Cortex of kidney (tissue), 1 donor: ENCODE measurements at places on chromosomes 12 and 14.

GRCh38 chr12:77842430-77842829, 11.7 kb downstream of the NAV3 start:
- DNase-seq: no peak

GRCh38 chr12:52606581-52607218, 5.4 kb upstream of the KRT72 start:
- no peak for DNase-seq

- no peak for DNase-seq
These were observed 37.3 kb upstream of the ADGRD1 start for GRCh38 chr12:130916241-130916911.

DNA sequence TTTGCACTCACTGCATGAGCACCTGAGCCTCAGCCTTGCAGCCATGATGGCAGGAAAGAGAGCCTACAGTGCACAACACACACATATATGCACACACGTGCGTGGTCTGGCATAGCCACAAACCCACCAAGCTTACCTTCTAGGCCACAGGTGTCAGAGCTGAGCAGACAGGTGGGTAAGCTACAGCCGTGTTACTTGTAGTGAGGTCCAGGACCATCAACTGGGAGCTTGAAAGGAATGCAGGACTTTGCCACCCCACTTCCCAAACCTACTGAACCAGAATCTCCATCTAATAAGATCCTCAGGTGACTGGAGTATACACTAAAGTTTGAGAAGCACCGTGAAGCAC, 2.7 kb downstream of the ASIC1 start:
- DNase-seq: no peak

DNA sequence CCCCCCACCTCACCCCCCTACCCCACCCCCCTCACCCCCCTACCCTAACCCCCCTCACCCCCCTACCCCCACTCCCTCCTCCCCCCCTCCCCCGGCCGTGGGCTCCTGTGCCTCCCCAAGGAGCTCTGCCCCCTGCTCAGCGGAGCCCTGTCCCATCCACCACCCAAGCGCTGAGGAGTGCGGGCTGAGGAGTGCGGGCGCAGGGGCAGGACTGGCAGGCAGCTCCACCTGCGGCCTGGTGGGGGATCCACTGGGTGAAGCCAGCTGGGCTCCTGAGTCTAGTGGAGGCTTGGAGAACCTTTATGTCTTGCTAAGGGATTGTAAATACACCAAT, 2.3 kb upstream of the JPH4 start:
- no peak for DNase-seq

- DNase-seq: no peak
These were observed 3.0 kb upstream of the PIGH start for GRCh38 chr14:67602995-67603545.

DNA sequence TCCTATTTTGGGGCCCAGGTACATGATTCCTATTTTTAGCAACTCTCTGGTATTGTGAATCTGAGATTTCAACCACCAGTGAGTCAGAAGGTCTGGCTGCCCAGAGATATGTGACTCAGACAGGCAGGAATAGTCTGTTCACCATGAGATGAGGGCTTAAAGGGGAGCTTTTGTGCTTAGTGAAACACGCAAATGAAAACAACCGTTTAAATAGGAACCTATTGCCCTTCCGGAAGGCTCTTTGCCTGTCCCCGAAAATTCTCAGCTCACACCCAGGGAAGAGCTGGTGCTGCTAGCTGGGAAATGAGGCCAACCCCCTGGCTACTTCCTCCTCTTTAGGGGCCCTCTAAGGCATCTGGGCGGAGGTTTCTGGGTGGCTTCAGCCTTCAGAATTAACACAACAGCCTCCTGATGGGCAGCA, 283.6 kb downstream of the CACNA1C start:
- DNase-seq: no peak

DNA sequence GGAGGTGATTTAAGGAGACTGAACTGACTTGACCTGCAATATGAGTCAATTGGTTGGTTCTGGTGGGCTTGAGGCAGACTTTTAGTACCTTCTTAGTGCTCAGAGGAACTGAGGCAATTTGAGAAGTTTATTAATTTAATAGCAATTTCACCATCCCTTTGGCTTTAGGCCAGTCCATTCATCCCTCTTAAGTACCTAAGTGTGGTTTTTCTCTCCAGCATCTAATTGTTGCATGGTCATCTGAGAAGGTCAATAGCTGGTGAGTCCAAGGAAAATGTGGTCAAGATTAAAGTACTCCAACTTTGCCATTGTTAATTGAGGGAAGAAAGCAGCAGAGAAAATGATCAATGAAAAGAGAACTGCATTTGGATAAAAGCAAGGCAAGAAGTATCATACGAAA, 115.4 kb upstream of the DYRK2 start:
- no peak for DNase-seq

DNA sequence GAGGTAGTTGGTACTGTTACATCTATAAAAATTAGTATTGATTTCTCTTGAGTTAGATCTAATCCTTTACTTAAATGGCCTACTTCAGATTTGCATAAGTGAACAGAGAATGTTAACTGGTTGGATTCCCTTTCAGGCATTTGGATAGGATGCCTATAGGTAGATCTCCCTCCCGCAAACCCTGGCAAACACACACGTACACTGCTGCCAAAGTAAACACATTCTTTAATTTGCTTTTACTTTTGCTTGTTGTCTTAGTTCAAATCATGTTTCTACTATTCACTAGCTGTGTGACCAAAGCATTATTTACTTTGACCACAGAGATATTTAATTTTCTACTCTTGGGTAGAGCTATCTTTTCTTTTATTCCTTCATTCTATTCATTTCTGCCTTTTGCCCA, 936.1 kb upstream of the FBXO33 start:
- DNase-seq: no peak

GRCh38 chr12:114480337-114481199, 74.6 kb upstream of the TBX5 start:
- DNase-seq: no peak

DNA sequence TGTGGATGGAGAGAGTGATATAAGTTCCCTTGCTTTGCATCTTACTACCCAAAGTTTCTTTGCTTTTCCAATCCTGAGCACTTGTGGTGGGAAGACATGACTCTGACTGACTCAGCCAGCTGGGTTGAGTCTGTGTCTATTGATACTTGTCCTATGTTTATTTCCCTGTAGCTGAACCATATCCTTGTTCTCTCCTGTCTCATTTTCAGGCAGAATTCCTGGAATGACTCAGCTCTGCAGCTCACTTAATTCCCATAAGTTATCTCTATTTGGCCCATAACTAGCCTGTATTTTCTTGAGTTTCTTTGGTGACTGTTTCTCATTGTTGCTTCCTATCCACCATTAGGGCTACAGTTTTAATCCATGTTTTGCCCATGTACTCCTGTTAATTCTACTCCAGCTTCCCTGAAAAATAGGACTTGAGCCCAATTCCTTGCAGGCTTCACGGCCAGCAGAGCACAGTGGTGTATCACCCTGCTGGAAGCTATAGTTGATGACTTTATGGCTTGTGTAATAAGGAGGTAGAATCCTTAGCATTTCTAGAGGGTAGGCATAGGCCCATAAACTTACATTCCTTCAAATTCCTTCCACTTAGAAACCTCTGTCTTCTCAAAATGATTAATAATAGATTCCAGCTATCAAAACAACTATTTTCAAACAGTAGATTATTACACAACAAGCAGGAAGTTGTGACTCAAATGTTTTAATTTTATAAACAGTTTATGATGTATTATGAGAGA, 183.1 kb downstream of the TMTC3 start:
- DNase-seq: no peak

GRCh38 chr12:99810718-99811593, 163.4 kb downstream of the GARIN6 start:
- DNase-seq: no peak

DNA sequence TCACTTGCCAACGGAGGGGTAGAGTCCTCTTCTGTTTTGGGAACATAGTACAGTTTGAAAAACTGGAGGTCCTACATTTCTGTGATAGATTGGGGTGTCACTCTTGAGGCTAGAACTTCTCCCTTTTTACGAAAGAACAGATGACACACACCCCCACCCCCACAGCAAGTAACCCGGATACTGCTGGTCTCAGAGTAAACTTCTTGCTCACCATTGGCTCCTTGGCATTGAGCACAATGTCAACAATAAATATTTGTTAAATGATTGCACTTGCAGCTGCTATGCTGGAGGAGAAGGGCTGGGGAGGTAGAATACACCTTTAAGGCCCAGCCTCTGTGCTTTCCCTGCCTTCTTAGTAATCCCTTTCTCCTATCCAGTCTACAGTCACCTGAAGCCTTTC, 149.8 kb downstream of the TGFB3 start:
- no peak for DNase-seq

- no peak for DNase-seq
These were observed 131.8 kb downstream of the KITLG start for GRCh38 chr12:88448337-88448915.

DNA sequence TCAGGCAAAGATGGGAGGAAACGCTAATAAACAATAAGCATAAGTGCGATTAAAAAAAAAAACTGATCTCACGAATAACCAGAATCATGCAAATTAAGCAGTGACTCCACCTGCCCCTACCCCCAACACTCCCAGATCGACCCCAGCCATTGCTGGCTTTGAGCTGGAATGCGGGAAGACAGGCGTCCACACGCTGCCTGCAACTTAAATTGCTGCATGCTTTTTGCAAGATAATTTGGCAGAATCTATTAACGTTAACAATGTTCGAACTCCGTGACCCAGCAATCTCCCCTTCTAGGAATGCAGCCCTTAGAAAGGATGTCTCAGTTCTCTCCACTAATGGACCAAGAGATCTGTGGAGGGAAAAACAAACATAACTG, 935 bp upstream of the CKB start:
- no peak for DNase-seq

- no peak for DNase-seq
These were observed 104.3 kb downstream of the DUSP6 start for GRCh38 chr12:89247967-89248366.

- no peak for DNase-seq
These were observed 92.4 kb downstream of the FSCB start for GRCh38 chr14:44414646-44415045.

- DNase-seq: no peak
These were observed 564.0 kb downstream of the TRHDE start for GRCh38 chr12:72836194-72836593.

GRCh38 chr12:8156845-8157244, at the start of gene ZNF705A:
ZNF705A (plus strand) TSS chr12:8157015; CDS start chr12:8172626, 15,611 bp downstream.
- no peak for DNase-seq

- no peak for DNase-seq
These were observed 116.0 kb downstream of the PRICKLE1 start for GRCh38 chr12:42473561-42473960.

GRCh38 chr12:51901121-51901817, 6.0 kb upstream of the ACVRL1 start:
- no peak for DNase-seq

GRCh38 chr14:75702122-75702521, 41.1 kb downstream of the TTLL5 start:
- DNase-seq: no peak

- no peak for DNase-seq
These were observed 620 bp upstream of the NID2 start for GRCh38 chr14:52069307-52070050.

GRCh38 chr12:7806863-7807487, 17.8 kb downstream of the NANOG start:
- DNase-seq: no peak

- DNase-seq: no peak
These were observed 60.8 kb downstream of the R3HDM2 start for GRCh38 chr12:57370072-57370471.

GRCh38 chr12:26062566-26062965, 62.3 kb downstream of the BHLHE41 start:
- no peak for DNase-seq

DNA sequence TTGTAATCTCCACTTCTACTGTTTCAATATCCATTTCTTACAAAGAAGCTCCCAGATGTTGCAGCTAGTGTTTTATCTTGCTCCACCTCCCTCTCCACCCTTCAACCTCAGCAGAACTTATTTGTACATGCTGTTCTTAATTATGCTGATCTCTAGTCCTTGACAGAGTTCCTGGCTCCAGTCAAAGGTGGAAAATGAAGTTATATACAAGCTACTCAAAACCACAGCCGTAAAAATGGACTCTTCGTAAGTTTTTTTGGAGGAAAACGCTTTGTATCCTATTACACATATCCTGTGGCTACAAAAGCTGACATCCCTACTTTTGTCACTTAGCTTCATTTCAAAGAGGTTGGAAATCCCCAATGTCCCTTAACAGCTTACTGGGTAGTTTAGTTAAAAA, 1.3 kb downstream of the CLEC1A start:
- no peak for DNase-seq

DNA sequence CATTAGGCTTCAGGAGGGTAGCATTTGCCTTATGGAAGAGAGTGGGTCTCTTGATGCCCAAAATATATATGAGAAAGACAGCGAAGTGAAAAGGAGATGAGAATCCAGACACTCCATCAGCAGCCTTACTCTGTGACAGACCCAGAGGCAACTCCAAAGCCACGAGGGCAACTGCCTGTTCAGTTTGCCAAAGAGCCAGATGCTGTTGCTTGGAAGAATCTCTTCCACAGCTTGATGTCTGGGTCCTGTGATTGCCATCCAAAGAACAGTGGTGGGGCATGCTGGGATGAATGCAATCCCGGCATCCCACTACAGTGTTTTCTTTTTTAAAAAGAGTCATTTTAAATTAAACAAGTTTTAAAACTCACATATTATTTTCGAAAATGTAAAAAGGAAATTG, 10.9 kb upstream of the OTX2 start:
- no peak for DNase-seq

- DNase-seq: no peak
These were observed 170.6 kb downstream of the BMP4 start for GRCh38 chr14:53786045-53786444.

DNA sequence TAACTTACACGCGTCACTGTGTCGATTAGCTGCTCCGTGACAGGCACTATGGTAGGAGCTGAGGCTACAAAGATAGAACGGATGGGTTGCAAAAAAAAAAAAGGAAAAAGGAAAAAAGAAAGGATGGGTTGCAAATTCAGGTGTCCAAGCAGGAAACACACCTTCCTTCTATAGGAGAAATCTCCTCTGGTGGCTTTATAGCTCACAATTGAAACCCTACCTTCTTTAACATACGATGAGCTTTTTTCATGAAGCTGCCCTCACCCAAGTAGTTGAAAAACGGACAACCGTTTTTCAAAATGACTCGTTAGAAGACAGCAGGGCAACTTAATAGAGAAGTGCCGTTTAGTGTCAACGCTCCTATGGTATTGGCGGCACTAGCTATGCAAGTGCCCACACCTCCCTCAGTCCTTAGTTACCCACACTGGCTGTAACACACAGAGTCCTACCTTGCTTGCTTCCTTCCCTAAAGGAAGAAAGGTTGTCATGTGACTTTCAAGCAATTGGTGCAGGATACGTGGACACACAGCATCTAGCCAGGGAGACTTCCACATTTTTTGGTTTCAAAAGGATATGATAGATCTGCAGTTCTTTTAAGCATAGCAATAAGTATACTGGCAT, 682 bp upstream of the TRIP11 start:
- no peak for DNase-seq
